Hindlimb muscle (tissue), 1 donor: ENCODE measurements at places on chromosomes 3 and 15.

- no peak for DNase-seq
Observed at GRCh38 chr15:78083186-78083585, 5.7 kb upstream of the TBC1D2B start.

DNA sequence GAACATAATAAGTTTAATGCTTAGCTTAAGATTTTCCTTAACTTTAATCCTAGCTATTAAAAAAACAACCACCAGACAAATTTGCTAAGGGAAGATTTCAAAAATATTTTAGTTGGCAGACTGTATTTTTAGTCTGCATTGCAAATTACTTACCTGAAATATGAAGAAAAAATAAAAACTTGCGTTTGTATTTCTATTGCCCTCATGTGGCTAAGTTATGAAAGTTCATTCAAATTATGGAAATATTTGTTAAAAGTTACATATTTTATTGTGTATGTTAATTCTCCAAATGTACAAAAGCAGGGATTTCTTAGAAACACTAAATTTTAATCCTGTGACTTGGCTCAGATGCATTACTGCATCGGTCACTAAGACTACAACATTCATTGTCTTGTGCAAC is 15.0 kb downstream of the GTF2A2 start:
- no peak for DNase-seq

GRCh38 chr3:141379250-141379966 is 11.1 kb downstream of the ZBTB38 start:
- no peak for DNase-seq

GRCh38 chr15:86002444-86002843 is 77.2 kb upstream of the AGBL1 start:
- DNase-seq = no peak

GRCh38 chr3:164250923-164251322 is 827.4 kb downstream of the SI start:
- no peak for DNase-seq

DNA sequence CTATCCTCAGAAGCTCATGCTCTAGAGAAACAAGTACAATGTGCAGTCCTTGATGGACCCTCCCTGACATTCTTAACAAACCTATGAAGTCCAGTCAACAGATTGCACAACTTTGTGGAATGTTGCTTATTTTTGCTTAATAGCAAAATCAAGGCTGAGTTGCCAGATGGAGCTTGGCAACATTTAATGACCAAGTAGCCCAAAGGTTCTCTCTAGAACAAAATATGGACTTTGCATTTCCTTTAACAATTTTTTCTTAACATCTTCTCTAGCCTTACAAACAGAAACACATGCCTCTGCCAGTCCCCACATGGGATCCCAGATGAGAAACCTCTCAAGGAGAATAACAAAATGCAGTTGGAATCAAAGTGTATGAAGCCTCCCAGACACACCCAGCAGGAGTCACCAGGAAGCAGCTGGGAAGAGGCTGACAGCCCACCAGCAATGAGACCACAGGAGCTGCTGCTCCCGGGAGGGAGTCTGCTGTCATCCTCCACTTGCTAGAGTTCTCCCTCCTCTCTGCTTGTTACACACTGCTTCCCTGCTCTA is 422.5 kb upstream of the CDIN1 start:
- no peak for DNase-seq

GRCh38 chr3:128848936-128849335 is 30.5 kb upstream of the ACAD9 start:
- no peak for DNase-seq

- no peak for DNase-seq
Observed at GRCh38 chr3:32821686-32822296, 4.0 kb downstream of the TRIM71 start.

DNA sequence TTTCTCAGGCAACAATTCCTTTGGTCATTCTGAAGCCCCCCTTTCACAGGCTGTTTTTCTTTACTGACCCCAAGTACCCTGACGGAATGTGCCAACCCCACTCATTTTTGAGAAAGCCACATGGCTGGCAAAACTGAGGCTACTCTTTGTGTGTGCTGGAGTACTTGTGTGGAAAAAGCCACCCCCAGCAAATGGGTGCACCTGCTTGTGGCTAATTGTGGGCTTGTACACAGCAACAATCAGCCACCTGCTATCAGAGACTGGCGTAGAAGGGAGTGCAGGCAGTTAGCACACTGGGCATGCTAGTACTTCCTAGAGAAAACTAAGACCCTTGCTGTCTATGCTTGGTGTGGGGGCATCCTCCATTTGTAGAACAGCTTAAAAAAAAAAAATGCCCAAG is 110.1 kb upstream of the LMOD3 start:
- DNase-seq = no peak

DNA sequence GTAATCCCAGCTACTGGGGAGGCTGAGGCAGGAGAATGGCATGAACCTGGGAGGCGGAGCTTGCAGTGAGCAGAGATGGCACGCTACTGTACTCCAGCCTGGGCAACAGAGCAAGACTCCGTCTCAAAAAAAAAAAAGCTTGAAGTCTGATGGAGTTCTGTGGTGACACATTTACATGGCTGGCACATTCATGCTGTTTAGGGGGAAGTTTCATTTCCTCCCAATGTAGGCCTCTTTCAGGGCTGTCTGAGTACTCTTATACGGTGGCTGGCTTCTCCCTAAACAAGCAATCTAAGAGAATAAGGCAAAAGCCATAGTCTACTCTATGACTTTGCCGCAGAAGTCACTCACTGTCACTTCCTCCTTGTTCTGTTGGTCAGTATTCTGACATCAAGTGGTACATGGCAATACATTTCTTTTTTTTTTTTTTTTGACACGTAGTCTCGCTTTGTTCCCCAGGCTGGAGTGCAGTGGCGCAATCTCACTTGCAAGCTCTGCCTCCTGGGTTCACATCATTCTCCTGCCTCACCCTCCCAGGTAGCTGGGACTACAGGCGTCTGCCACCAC is 41.2 kb downstream of the OIP5 start:
- DNase-seq = no peak

DNA sequence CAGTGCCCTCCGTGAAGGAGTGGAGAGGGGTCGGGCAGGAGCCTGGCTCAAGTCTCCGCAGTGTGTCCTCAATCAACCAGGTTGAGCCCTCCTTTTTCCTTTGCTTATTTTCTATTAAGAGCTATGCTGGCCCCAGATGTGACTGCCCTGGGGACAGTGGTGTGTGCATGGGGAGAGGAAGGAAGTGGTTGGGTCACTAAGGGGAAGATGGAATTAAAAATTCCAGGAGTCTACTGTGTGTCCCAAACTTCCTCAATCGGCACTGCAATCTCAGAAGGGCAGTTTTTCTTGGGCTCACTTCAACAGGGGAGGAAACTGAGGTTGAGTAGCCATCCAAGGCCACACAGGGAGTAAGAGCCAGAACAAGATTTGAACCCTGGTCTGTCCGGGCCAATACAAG is 13.7 kb upstream of the GRIP2 start:
- DNase-seq = no peak

DNA sequence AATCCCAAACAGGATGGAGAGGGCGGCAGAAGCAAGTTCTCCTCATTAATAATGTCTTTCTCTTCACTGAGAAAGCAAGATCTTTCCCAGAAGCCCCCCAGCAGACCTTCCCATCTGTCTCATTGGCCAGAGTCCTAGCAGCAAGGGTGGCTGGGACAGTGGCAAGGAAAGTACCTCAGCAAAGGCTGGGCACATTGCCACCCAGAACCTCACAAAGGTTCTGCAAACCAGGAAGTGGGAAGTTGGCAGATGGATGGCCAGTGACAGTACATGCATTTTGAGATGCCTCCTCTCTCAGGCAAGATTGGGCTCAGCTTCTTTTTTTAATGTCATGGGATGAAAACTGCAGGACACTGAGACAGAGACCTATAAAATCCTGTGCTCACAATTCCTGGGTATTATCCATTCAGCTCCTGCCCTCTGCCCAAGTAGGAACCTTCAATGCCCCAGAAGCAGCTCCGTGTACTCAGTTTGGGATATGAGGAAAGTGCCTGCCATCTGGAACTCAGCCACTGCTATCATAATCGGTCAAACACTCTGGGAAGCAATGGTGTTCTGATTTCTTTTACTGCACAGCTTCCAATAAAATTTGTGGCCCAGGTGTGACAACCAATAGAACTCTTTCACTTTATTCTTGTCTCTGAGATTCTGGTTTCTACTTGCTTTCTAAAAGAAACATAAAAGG is 25.5 kb downstream of the DPH3 start:
- no peak for DNase-seq

- no peak for DNase-seq
Observed at GRCh38 chr3:284322-284721, 87.8 kb downstream of the CHL1 start.

- DNase-seq = no peak
Observed at GRCh38 chr3:108024146-108024850, 66.5 kb downstream of the CD47 start.

GRCh38 chr3:63245726-63246241 is 32.3 kb upstream of the SYNPR start:
- DNase-seq = no peak

DNA sequence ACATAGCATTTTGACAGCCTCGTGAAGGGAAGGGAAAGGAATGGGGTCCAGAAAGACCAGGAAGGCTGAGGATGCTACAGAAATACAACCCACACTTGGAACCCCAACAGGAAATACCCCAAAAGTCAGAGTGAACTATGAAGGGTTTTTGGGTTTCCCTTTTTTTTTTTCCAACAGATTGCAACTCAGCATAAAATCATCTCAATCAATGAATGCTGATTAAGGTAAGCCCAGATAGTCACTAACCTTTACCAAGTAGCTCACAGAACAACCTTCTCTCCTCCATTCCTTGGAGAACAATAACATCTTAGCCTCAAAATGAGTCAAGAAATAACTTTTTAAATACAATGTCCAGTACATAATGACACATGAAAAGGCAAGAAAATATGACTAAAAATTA is 93.7 kb upstream of the OCA2 start:
- DNase-seq = no peak

- DNase-seq = no peak
Observed at GRCh38 chr3:129918461-129918860, 24.9 kb upstream of the TMCC1 start.

DNA sequence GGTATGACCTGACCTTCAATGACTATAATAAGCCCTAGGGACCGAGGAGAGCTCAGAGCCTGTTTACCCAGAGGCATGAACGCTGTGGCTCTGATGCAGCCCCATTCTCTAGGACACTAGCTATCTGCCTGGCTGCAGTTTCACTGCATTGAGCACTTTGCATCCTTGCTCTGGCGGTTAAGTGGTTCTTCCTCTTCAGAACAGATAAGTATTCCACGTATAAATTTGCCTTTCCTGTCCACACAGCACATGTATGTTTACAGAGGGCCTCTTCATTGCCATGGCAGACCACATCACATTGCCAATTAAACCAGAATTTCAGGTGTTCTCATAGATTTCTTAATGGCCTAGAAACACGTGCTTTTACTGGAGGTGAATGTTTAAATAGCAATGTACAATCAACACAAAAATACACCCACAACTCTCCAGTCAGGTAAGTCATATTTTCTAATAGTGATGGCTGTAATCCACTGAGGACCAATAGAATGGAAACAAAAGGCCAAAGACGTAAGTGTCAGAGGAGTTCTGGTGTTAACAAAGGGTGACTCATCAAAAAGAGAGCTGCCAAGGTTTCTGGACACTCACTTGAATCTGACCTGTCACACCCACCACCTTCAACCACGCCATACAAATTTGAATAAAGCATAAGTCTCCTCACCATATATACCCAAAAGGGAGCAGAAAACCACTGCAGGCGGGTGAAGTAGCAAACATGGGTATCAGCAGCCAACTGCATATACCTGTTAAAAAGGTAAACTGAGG is 553.4 kb downstream of the OCA2 start:
- DNase-seq = no peak

DNA sequence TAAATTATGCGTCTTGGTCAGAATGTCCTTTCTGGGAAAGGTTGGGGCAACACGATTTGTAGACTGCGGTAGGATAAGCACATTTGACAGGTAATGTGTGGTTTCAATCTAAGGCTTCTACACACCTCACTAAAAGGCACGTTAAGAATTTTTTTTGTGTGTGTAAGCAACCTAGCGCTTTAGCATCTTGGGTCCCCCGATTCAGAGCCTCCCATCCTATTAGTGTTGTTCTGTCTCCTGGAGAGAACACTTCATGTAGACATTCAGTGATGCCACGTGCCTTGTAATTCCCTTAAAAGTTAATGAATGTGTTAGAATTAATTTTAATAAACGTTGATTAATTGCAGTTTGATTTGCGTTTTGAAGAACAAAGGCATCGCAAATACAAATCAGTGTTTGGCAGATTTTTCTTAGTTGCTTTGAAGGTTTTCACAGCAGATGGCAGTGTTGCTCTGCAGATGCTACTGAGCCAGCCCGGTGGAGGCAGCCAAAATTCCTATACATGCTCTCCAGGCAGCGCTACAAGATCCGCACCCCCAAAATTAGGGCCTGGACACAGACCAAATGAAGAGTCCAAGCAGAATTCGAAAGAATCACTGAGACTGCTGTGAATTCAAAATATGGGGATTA is 63.5 kb downstream of the OTOL1 start:
- DNase-seq = peak; percentile 66

GRCh38 chr3:30862004-30862403 is 32.5 kb downstream of the GADL1 start:
- DNase-seq = no peak

DNA sequence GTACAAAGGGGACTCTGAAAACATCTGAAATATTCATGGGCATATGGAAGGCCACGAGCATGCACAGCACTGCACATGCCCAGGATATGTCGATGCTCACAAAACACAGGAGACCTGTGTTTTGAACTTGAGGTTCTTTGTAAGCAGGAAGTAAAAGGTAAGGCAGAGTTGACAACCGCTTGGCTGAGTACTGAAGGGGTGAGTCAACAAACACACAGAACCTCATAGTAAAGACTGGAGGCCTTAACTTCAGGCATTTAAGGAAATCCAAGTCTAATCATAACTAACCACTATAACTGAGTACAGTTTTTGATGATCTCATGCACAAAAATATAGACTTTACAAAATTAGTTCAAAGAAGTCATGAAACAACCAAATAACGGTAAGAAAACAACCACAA is 80.6 kb downstream of the MYO9A start:
- DNase-seq = no peak

- DNase-seq = no peak
Observed at GRCh38 chr3:129440618-129441190, 680 bp downstream of the IFT122 start.

- no peak for DNase-seq
Observed at GRCh38 chr15:40053831-40054604, 15.0 kb upstream of the SRP14 start.

DNA sequence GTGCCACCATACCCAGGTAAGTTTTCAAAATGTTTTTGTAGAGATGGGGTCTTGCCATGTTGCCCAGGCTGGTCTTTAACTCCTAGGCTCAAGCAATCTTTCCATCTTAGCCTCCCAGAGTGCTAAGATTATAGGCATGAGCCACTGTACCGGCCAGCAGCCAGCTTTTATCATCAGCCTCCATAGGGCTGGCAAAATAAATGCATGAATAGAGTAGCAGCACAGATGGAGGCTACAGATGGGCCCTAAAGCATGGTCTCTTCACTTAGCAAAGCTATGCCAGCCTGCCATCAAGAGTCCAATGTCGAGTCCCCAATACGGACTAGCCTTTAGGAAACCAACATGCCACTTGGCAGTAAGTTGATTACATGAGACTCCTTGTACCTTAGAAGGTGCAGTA is 63.8 kb downstream of the CNTN3 start:
- DNase-seq = no peak
